Kidney (tissue), 22 donors: ENCODE measurements at places on chromosomes 1 and 21. TPM values are rescaled to one million over a fixed set of nuclear protein-coding genes. Genes with fewer than 3 reads are reported as not detected.

DNA sequence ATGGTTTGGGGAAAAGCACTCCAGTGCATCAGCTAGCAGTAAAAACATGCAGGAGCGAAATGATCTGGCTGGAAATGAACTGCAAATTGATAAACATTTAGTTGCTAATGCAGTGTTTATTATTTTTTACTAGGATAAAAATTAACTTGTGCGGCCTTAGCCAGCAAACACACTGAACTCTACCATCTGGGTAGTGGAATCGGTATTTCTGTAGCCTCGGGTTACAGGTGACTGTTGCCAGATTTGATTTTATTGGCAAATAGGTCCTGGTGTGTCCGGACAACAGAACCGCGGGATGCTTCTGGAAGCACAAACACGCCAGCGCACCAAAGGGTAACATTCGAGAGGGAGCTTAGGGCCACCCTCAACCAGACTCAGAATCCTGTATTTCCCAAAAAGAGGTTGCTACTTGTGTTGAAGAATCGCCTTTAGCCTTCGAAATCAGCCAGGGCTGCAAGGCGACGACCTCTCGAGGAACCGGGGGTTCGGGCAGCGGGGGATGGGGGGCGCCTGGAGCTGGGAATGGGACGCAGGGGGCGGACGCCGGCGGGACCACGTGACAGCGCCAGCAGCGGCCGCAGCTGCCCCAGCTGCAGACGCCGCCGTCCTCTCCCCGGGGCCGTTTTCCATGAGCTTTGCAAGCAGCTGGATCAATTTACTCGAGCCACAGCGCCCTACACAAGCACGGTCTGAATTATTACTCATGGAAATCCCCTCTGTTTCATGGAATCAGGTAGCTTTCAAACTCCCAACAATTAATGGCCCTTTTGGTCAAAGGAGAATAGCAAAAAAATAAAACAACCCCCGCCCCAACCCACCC lies 158.8 kb downstream of the TOMM20 start:
- peak; percentile 89 for DNase-seq

The GIPC2 gene
- total RNA-seq = 10.7 TPM

The CNR2 gene
- total RNA-seq = 0.57 TPM

The RCSD1 gene
- total RNA-seq = 18.3 TPM

DNA sequence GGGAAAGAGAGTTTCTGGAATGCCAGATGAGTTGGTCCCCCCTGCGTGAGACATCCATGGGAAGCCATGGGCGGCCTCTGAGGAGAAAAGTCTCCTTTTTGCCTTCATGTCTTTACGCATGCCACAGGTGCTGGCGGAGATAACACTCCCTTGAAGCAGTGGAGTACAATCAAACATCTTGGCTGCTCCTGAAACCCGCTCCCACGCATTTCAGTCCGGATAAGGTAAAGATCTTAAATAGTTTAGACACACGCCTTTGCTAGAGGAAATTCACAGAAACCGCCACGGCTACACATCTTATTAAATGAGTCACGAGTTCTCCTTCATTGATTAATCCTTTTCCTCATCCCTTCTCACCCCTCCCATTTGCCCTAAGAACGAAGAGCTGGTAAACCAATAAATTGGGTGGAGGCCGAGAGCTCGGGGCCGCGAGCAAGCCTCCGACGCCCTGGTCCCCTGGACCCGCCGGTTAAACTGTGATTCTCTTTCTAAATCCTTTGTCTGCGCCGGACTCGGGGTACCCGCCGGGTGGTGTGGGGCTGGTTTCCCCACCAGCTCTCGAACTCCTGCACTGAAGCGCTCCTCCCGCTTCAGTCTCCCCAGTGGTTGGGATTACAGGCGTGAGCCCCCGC lies 6.6 kb upstream of the ZNF669 start:
- peak; percentile 39 for DNase-seq

- DNase-seq = peak; percentile 89
These were observed 126.0 kb upstream of the TMEM51 start for GRCh38 chr1:15027515-15027986.

The KIF14 gene
- 0.19 TPM for total RNA-seq

The ARID1A gene
- 71.7 TPM for total RNA-seq

The IL12RB2 gene
- total RNA-seq = 1.5 TPM

GRCh38 chr1:71778940-71779339 lies 503.4 kb downstream of the NEGR1 start:
- no peak for DNase-seq

GRCh38 chr1:41698916-41699860 lies 214.7 kb upstream of the EDN2 start:
- DNase-seq = no peak

GRCh38 chr1:200628223-200628881 lies 7.8 kb upstream of the KIF14 start:
- DNase-seq = no peak

The LCE6A gene
- total RNA-seq = not detected

GRCh38 chr1:169106095-169106920 lies at the start of gene ATP1B1:
Gene ATP1B1 (plus strand): TSS chr1:169106690. CDS start chr1:169106830, 140 bp downstream.
- DNase-seq = peak; percentile 97

The GRHL3 gene
- total RNA-seq = 1.7 TPM

DNA sequence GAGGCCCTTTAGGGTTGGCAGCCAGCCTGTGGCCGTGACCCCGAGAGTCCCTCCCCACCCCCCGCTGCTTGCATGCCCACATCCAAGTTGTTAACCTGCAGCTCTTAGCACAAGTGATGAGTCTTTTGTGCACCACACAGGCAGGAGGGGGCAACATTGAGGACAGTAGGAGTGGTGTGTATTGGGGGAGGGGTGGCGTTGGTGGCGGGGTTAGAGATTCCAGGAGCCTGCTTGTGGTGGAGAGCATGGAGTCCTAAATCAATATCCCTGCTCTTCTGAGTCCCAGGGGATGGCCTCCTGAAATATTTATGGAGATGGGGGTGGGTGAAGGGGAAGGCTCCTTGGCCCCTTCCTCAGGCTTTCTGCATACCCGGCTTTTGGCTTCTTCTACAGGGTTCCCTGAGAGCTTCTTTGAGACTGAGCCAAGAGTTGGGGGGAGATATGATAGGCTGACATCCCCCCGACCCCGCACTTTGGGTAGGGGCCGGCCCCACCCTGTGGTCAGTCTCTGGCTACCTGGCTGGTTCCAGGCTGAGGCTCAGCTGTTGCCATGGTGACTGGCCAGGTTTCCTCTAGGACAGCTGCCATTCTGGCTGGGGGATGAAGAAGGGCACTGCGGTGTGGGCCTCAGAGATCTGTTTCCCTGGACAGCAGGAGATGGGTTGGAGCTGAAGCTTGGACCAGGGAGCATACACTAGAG lies 5.0 kb downstream of the CHRNB2 start:
- no peak for DNase-seq

DNA sequence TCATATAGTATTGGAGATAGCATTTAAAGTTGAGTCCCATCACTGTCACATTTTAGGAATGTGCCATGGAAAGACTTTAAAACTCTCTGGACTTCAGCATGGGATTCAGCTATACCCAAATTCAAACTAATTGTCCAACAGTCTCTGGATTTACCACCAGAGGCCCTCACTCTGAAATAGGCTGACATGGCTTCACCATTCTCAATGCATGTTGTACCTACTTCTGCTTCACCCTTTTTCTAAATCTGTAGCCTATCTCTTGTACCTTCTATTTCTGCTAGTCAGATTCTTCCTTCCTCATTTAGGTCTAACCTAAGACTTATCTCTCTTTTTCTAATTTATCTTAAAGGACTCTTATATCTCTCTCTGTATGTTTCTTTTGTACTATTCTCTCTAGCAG lies 512.7 kb upstream of the ZRANB2 start:
- no peak for DNase-seq

The CFHR1 gene
- 22.0 TPM for total RNA-seq

The RGS1 gene
- 50.2 TPM for total RNA-seq

GRCh38 chr1:42914092-42914627 lies 44.5 kb downstream of the SLC2A1 start:
- no peak for DNase-seq

The UQCRHL gene
- 0.91 TPM for total RNA-seq

DNA sequence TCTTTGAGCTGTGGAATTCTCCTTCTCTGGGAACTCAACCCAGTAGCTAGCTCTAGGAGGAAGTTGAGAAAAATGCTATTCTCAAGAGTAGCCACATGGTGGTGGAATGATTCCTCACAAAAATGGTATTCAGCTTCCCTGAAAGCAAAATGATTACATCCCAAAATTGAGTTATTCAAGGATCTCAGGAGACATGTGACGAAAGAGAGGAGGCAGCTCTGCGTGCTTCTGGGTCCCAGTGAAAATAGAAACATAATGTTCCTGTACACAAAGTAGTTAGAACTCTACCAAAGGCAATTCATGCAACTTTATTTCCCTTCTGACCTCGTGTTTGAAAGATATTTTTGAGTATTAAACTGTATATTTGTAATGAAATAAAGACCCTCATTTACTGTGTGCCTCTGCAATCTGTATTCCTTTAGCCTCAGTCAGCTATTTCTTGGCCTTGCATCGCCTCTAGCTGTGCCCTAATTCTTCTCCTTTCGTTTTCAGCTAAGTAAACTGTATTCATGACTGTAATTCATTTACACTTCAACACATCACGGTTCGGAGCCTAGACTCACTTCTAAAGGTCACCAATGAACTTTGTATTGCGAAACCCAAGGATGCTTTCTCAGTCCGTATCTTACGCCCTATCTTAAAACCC lies 167.3 kb downstream of the FASLG start:
- peak; percentile 73 for DNase-seq

The S100A7 gene
- not detected for total RNA-seq

The RNU1-4 gene
- 8,605 TPM for total RNA-seq

GRCh38 chr1:2985067-2985561 lies 36.2 kb upstream of the ACTRT2 start:
- DNase-seq = peak; percentile 47

- DNase-seq = no peak
These were observed 3.0 kb downstream of the SLC27A3 start for GRCh38 chr1:153778051-153778823.

- DNase-seq = no peak
These were observed 49.8 kb upstream of the MTF2 start for GRCh38 chr1:93029317-93029716.
